Smooth muscle cell of the umbilical artery (primary cell): ENCODE measurements at places on chromosomes 4 and X. TPM values are rescaled to one million over a fixed set of nuclear protein-coding genes. Genes with fewer than 3 reads are reported as not detected.

Gene PDZD4
- under 0.01 and 0.18 TPM in 2 replicates for total RNA-seq

Gene PRDM8
- total RNA-seq = 11.9 and 40.7 TPM in 2 replicates

Gene TMSB15A
- 2.4 and 6.9 TPM in 2 replicates for total RNA-seq

Gene F11
- total RNA-seq = not detected in 2 replicates

Gene SORCS2
- total RNA-seq = 2.3 and 3.3 TPM in 2 replicates

Gene SERTM2
- total RNA-seq = 0.05 and 1.5 TPM in 2 replicates

Gene XPNPEP2
- total RNA-seq = not detected in 2 replicates

Gene PRRG1
- total RNA-seq = 11.3 and 13.1 TPM in 2 replicates

Gene USP17L10
- total RNA-seq = not detected in 2 replicates

Gene RPA4
- total RNA-seq = 0.59 and 0.92 TPM in 2 replicates

Gene FAM149A
- total RNA-seq = 0.89 and 1.7 TPM in 2 replicates

Gene PACRGL
- total RNA-seq = 23.5 and 31.4 TPM in 2 replicates

Gene STAP1
- total RNA-seq = not detected in 2 replicates

Gene FGB
- total RNA-seq = not detected in 2 replicates

Gene ADH6
- not detected in 2 replicates for total RNA-seq

Gene HERC6
- total RNA-seq = 4.8 and 5.1 TPM in 2 replicates

Gene PABPC1L2A
- total RNA-seq = not detected in 2 replicates

Gene CACNA1F
- not detected in 2 replicates for total RNA-seq

Gene ZNF141
- total RNA-seq = 9.5 and 11.9 TPM in 2 replicates

Gene TIGD2
- total RNA-seq = 14.1 and 22.9 TPM in 2 replicates

Gene CYP2U1
- total RNA-seq = 13.6 and 17.8 TPM in 2 replicates

Gene TRAM1L1
- 3.3 and 3.6 TPM in 2 replicates for total RNA-seq
